ENCODE measurements at places on chromosomes 7 and 10.

GRCh38 chr10:132471484-132471883 lies 66.1 kb upstream of the INPP5A start:
- no peak for DNase-seq

- no peak for DNase-seq
Measured at GRCh38 chr10:33288127-33288526, 46.3 kb downstream of the NRP1 start.

GRCh38 chr10:61791216-61791615 lies 110.3 kb upstream of the ARID5B start:
- DNase-seq, result no peak

GRCh38 chr10:126516515-126516914 lies 128.2 kb upstream of the ADAM12 start:
- no peak for DNase-seq

DNA sequence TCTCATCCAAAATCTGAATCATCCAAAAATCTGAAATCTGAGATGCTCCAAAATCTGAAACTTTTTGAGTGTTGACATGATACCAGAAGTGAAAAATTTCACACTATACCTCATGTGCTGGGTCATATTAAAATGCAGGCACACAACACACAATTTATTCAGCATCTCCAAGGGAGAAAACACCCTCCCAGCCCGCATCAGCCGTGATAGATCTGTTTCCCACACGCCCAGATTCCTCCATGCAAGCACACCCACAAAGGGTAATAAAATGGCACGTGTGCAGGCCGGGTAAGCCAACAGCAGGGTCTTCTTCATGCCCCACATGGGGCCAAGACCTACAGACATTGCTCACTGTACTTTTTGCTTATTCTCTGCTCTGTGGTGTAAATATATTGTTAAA lies 173.1 kb upstream of the FERD3L start:
- no peak for DNase-seq

DNA sequence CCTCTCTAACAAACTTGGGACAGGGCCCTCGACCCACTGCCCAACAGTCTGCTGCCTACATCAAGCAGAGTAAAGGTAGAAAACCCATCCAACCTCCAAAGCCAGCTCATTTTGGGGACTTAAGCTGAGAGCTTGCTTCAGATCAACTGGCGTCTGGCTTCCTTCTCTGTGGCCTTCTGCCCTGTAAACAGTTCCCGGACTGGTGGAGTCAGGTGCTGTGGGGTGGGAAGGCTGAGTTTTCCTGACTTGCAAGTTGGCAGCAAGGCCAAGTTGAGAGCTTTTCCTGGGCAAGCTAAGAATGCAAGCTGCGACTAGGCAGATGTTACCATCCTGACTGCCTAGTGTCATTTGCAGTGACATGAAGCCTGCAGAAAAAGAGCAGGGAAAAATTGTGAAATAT lies 3.7 kb downstream of the GALNT17 start:
- no peak for DNase-seq

All from NCI-H146 (cell line).